ENCODE measurements at places on chromosomes 11 and 22. TPM values are rescaled to one million over a fixed set of nuclear protein-coding genes. Genes with fewer than 3 reads are reported as not detected.

FAM227A gene
- 0.76 TPM for polyA plus RNA-seq

GRCh38 chr11:2653198-2653551, 46.6 kb downstream of the KCNQ1OT1 start:
- peak; percentile 15 for DNase-seq

NARS2 gene
- 15.4 TPM for polyA plus RNA-seq

DNA sequence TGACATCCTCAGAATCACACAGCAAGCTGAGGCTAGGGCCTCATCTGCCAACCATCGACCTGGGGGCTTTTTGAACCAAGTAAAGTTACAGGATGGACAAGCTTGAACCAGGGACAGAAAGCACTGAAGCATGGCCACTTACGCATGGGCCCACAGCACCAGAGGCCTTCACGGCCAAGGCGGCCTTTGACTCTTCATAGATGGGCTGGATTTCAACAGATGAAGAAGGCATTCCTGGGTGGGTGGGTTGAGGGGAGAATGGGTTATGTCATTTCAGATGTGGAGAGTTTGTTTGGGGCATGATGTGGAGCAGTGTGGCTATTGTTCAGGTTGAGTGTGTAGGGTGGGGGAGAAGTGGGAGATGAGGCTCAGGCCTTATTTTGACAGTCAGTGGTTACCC, 60.2 kb downstream of the LRRC32 start:
- no peak for DNase-seq

DNA sequence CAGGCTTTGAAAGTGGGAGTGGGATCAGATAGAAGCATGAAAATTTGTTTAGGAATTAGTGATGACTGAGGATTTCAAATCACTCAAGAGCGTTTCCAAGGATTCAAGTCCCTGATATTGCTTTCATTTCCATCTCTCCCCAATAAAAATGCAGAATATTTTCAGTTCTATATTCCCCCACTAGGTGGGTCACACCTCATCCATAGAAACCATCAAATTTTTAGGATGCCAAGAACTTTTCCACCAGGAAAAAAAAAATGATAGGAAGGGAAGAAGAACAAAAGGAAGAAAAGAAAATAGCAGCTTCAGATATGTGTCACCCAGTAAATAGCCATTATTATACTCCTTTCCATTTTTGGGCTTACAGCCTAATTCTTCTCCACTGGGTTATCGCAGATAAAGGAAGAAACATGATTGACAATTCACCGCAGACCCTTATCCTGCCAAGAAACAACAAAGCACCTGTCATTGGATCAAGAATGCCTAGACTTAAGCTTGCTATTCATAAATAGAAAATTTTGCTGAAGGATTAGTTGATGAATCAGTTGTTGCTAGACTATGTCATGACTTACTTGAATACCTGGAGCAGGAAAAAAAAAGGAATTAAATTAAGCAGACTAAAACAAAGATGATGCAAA, 30.3 kb upstream of the OR10D3 start:
- no peak for DNase-seq

DNA sequence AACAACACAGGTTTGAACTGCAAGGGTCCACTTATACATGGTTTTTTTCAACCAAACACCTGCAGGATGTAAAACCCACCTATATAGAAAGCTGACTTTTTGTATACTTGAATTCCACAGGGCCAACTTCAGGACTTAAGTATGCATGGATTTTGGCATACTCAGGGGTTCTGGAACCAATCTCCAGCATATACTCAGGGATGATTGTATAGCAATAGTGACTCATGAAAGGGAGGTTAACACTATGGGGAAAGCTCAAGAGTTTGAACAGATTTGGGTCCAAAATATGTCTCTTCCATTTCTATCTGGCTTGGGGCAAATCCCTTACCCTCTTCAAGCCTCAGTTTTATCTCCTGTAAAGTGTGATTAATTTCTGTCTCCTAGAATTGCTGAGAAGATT, 94.9 kb downstream of the MICAL2 start:
- DNase-seq = no peak

GRCh38 chr11:1076061-1076665, 1.5 kb downstream of the MUC2 start:
- peak; percentile 1 for DNase-seq

- no peak for DNase-seq
These were observed 166.3 kb downstream of the TMEM135 start for GRCh38 chr11:87203907-87204602.

FGF19 gene
- polyA plus RNA-seq = not detected

GRCh38 chr11:81869351-81870065, 864.2 kb downstream of the FAM181B start:
- DNase-seq = no peak

GGTLC2 gene
- not detected for polyA plus RNA-seq

GRCh38 chr11:44515048-44515447, 50.4 kb upstream of the CD82 start:
- no peak for DNase-seq

All from ovary (tissue), 10 donors.